ENCODE measurements at places on chromosomes 1 and 21.
A peak's percentile ranks its signal among the peaks of the same experiment; 100 is the strongest.

DNA sequence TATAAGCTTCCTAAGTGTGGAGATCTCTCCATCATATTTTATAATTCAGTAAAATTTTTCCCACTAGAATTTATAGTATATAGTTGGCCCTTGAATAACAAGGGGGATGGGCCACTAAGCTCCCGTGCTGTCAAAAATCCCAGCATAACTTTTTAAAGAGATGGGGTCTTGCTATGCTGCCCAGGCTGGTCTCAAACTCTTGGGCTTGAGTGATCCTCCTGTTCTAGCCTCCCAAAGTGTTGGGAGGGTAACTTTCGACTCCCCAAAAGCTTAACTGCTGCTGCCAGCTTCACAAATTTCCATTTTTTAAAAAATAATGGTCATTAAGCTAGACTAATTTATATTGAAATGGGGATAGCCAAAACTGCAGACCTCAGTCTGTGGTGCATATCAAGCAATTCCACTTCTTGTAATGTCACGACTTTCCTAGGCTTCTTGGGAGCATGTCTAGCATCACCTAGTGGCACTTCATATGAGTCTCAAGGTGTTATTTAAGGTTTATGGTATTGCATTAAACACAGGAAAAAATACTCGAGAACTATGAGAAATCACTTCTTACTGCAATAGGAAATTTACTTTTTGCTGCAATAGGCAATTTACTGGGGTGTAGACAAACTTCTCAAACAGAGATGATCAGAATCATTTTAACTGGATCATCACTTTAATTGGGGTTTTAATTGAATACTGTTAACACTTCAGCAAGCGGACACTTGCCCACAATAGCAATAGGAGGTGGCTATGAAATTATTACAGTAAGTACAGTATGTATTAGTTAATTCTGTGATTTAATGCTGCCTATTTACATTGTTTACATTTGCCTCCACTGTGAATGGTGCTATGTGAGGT, 19.3 kb upstream of the ACTA1 start:
- DNase-seq: no peak

- DNase-seq: no peak
These were observed 51.6 kb upstream of the ITPKB start for GRCh38 chr1:226790545-226791181.

GRCh38 chr1:79104617-79105016, 98.1 kb upstream of the ADGRL4 start:
- no peak for DNase-seq

DNA sequence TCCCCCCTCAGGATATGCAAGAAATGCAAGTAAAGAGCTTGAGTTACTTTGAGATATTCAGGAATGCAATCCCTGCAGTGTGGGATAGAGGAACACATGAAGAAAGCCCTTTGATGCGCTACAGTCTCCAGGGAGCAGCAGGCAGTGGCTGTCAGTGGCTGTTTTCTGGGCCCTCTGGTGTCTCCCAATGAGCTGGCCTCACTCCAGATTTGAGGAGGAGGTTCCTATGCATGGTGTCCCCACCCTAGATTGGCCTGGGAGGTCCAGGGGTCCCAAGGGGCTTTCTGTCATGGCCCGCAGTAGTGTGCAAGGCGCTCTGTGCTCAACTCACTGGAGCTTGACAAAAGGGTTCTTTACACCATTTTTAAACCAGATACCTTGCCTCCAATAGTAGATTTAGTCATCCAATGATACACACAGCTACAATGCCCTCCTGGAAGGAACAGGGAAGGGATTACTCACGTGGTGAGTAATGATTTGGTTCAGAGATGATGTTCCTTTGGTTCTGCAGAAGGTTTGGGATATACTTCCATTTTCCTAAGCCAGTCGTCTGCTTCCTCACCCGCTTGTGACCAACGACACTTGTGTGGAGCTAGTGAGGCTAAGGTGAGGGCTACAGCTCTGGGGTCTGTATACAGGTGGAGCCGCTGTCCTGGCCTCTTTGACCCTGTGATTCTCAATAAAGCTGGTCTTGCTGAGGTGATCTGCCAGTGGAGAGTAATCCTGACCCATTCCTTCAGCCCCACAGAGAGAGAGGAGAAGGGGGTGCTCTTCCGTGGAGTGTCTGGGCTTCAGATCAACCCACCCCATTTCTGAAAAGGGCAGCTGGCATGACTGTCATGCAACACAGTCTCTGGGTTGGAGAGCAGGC, 6.6 kb downstream of the BATF3 start:
- no peak for DNase-seq

- no peak for DNase-seq
These were observed 40.1 kb upstream of the COL6A2 start for GRCh38 chr21:46057710-46058241.

DNA sequence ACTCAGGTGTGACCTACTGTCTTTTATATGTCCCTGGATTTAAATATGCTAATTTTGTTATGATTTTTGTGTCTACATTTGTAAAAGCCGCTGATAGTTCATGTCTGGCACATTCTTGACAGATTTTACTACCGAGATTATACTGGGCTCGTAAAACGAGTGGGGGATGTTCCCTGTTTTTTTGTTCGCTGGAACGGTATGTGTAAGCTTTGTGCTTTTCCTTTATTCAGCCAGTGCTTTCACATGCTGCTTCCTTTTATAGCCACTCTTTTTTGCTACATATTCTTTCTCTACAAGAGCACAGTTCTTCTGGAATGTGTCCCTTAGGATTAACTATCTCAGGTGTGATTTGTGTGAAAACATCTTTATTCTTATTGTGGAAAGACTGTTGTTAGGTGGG, 46.6 kb downstream of the ADARB1 start:
- no peak for DNase-seq

DNA sequence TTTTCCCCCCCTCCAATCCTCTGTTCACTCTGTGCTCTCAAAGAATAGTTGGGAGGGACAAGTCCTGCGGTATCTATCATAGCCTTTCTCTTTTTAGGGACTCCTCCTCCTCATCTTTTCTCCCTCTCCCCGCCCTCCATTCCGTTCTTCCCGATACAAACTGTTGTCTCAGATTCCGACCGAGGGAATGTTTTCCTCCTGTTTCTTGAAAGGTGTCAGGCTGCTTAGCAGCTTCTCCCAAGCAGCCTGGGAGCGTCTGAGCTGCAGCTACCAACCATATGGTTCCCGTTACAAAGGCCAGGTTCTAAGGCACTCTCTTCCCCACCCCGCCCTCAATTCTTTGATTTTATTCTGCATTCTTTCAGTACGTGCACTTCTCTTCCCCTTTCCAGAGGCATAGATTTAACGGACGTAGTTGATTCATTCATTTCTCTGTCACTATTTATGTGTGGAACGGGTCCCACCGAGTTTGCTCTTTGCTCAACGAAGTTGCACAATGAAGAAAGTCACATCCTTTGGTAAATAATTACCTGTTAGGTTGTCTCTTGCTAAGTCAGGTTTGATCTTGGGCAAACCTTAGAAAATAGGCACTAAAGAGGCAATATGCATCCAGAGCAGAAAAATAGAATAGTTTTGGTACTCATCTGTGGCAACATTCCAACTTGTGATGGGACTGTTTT, 2.8 kb downstream of the ADGRL2 start:
- no peak for DNase-seq

DNA sequence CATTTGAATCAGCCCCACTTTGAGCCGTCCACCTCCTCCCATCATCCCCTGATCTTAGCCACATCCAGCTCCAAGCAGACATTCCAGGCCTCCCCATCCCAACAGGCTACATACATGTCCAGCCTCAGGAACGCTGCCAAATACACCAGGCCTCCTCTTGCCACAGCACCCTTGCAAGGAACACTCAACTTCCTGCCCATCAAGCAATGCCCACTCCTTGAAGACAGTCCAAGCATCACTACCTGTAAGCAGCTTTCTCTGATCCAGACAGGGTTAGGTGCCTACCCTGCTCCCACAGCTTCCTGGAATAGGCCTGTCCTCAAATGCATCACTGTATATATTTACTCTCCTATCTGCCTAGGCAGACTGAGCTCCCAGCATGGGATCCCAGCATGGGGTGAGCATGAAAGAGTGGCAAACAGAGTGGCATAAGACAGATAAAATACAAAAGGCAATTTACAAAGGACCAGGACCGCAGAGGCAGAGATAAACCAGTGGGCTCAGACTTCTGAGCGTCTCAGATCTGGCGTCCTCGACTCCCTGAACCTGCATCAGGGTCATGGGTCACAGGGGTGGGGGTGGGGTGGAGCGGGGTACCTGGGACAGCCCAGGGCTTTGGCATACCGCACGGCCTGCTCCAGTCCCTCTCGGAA, 816 bp downstream of the HYI start:
- peak; percentile 22 for DNase-seq

GRCh38 chr1:206049919-206050600, 2.9 kb upstream of the RHEX start:
- DNase-seq: no peak

DNA sequence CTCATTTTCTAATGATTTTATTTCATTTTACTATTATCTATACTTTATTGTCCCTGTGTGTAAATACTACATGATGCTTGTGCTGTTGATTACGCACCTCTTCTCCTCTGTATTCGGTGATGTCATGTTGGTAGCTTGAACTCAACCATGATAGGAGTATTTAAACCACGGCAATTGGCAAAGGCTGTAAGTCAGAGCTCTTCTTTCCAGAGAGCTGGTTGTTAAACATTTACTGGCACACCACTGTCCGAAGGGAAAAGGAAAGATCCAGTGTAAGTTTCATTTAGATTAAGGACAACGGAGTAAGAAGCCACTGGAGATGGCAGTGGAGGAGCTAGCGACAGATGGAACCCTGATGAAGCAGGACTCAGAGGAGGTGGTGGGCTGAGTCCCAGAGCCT, 93.4 kb upstream of the KCNE2 start:
- DNase-seq: no peak

DNA sequence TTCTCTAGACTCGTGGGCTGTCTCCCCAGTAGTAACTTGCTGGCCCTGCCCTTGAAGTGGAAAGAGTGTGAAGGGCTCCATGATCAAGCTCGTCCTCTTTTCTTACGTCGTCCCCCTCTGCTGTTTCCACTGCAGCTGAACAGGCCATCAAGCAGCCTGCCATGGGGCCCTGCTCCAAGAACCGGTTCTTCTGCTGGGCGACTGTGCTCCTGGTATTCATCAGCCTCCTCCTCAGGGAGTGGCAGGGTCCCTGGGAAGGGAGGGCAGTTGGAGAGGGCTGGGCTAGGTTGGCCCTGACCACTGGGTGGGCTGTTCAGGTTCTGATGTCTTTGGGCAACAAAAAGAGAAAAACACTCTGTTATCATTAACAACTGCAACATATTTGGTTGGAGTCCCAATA, 151.5 kb downstream of the FCRL5 start:
- no peak for DNase-seq

DNA sequence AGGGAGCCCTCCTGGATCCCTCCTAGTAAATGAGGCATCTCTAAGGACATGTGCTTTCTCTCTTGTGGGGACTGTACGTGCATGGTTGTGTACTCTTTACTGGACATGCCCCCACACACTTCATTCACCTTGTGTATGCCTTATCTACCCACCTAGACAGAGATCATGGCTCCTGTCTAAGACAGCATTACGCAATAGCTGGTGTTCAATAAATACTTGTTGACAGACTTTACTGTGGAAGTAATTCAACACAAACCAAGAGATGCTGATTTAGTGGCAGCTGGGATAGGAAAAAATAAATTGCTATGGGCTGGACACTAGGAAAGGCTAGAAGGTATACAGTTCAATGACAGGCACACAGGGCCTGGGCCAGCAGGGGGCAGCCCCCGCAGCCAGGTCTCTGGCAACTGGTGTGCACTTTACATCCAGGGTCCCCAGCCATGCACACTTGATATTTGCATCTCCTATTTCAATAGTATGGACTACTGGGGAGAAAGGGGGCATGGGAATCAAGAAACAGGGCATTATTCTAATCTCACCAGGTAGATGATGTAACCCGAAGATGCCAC, 24.2 kb downstream of the TRABD2B start:
- no peak for DNase-seq

DNA sequence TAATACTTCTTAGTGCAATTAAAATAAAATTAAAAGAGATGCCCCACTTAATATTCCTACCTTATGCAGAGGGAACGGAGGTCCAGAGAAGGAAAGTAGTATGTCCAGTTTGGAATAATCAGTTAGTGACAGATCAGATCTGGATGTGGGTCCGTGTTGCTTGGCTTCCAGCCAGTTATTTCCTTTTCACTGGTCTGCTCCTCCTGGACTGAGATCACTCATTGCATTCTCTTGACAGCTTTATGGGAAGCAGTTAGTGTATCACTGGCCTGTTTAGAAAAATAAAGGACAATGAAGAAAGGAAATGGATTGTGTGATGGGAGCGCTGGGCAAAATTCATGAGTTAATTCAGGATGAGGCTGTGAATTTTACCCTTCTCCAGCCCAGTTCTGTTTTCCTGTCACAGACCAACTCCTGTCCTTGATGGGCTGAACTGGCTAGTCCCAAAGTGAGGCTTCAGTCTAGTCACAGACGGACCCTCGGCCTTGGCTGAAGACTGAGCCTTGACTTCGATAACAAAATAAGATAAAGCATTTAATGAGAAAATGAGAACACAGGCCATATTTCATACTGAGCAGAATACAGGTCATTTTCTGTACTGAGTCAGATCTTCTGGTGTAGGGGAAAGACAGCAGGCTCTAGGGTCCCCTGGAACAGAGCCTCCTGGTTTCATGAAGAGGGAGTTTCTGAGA, 85.2 kb upstream of the TRABD2B start:
- no peak for DNase-seq

DNA sequence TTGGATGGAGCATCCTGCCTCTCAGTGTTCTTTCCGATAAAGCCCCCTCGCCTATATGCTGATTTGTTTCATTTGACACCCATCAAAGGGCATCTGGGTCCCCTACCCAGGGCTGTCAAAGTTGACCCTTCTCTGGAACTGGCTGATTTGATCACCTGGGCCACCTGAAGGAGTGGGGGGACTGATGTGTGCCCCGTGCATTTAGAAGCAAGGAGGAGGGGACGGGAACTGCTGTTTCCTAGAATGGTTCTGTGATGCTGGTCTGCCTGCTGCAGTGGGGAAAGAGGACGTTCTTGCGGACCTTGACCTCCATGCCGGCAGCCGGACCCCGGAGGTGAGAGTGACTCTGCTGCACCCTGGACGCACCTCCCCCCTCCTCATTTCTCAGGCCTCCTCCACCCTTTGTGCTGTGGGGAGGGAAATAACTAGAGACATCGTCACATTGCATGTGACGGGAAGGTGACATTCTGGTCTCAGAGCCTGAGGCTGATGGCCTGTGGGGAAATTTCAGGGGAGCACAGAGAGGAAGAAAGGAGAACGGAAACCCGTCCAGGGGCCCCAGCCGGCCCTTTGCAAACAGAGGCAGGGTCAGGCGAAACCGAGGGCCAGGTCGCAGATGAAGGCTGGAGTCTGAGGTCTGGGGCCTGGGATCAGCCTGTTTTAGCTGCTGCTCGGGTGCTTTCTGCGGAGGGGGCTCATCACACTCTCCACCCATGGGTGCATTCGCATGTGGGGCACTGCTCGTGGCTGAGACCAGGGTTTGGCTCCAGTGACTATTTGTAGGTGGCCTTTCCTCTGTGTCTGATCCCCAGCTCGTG, 25.7 kb downstream of the CRYAA start:
- DNase-seq: no peak

- no peak for DNase-seq
These were observed 115.2 kb upstream of the SERBP1 start for GRCh38 chr1:67545364-67545763.

DNA sequence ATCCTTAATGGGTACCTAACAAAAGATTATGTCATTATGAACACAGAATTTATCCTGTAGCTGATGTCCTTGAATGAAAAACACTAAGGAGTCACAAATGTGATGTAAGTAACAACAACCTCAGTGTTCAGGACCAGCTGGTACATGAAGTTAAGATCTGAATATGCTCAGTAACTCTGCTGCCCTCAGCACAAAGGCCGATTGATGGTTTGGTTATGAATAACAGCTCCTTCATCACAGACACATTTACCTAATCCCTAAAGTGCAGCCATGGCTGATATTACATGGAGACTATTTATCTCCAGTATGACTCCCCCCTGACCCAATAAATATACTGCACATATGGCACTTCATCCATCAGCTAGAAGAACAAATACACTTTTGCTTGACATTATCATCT, 75.2 kb downstream of the PLPPR5 start:
- DNase-seq: no peak

All from DND-41 (cell line).